Gastrocnemius medialis (tissue), 4 donors: ENCODE measurements at places on chromosomes 11 and 22. TPM values are rescaled to one million over a fixed set of nuclear protein-coding genes. Genes with fewer than 3 reads are reported as not detected.

DUSP8 gene
- 8.5 TPM for total RNA-seq

DNA sequence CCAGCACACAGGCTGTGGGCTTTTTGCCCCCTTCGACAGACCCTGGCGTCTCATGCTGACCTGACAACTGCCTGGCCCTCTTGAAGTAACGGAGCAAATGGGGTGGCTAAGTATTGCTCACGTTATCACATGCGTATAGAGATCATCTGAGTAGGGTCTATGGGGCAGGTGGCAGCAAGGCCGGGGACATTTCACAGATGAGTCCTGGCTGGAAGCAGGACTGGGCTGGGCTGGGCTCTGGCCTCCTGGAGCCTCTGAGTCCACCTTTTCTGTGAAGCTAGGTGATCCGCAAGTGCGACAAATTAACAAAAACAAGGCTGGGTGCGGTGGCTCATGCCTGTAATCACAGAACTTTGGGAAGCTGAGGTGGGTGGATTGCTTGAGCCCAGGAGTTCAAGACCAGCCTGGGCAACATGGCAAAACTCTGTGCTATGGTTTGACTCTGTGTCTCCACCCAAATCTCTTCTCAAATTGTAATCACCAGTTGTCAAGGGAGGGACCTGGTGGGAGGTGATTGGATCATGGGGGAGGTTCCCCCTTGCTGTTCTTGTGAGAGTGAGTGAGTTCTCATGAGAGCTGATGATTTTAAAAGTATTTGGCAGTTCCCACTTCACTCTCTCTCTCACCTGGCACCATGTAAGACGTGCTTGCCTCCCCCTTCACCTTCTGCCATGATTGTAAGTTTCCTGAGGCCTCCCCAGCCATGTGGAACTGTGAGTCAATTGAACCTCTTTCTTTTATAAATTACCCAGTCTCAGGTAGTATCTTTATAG lies 122.0 kb downstream of the MPPED1 start:
- no peak for DNase-seq

DNA sequence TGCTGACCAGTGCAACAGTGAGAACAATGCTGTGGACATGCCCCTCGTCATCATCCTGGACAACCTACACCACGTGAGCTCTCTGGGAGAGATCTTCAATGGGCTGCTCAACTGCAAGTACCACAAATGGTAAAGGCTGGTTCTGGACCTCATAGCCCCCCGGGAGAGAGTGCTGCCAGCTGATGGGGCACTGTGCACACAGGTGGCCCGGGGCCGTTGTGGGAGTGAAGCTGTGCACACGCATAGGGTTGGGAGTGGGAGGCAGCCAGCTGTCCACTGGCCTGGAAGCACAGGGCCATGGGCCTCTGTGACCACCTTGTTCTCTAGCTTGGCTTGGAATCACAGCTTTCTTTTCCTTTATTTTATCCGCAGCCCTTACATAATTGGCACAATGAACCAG lies 57.0 kb downstream of the DBX1 start:
- DNase-seq: no peak

- no peak for DNase-seq
Observed at GRCh38 chr11:59154610-59155009, 12.0 kb downstream of the FAM111A start.

DNA sequence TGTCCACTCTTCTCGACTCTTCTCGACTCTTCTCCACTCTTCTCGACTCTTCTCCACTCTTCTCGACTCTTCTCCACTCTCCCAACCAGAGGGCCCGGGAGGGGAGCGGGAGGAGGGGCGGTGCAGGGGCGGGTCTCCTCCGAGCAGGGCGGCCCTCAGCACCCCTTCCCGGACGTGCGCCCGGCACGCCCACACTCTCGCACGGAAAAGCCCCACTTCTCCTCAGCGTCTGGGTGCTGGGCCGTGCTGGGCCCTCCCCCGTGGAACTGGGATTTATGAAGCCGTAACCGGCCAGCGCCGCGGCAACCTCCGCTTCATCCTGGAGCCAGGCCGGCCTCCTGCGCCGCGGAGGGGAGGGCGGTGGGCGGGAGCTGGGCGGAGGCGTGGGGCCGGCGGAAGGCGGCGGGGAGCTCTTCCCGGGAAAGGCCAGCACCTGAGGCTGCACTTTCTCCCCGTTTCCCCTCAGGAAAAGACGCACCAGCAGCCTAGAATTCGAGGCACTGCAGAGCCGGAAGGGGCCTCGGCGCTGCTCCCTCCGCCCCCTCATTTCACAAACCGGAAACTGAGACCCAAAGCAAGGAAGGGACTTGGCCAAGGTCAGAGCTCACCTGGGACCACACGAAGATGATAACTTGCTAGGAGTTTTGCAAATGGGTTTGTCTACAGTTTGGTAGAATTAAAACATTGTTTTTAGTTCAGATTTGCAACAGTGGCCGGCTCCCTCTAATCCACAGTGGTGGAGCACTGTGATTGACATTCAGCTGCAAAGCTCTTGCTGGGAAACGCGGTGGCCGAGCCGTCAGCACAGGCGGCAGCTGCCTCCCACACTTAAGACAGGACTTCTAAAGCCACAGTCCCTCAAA lies 31.6 kb upstream of the JAM3 start:
- no peak for DNase-seq

DNA sequence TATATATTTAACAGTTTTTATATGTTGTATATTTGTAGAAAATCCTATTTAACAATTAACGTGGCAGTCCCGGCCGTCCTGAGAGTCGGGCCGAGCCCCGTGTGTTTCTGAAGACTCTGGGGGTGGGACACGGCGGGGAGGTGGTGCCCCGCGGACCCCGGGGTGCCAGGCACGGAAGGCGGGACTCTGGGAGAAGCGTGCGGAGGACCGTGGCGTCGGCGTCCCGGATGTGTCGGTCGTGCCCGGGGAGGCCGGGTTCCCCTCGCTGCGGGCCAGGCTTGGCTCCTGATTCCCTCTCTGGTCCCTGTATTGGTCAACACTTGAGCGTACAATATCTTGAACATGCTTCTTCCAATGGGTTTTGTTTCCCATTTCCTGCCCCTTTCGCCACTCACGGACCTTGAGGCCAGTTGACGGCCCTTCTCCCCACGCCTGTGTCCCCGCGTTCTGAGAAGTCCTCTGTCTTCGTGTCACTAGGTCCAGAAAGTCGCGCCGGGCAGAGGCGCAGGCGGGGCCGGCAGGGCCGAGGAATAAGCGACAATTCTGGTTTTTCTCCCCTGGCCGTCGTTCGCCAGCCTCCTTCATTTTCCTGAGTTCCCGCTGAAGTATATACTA lies 1076.7 kb downstream of the BRD1 start:
- DNase-seq: no peak
